ENCODE measurements at places on chromosomes 16 and 17.

DNA sequence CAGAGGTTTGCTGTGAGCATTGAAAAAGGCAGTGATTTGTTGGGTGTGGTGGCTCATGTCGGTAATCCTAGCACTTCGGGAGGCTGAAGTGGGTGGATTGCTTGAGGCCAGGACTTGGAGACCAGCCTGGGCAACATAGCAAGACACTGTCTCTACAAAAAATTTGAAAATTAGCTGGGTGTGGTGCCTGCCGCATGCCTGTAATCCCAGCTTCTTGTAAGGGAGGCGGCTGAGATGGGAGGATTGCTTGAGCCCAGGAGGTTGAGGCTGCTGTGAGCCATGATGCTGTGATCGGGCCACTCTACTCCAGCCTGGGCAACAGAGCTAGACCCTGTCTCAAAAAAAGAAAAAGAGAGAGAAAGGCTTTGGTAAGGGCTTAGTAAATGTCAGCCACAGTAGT, 7.0 kb upstream of the NPIPB2 start:
- no peak for DNase-seq

DNA sequence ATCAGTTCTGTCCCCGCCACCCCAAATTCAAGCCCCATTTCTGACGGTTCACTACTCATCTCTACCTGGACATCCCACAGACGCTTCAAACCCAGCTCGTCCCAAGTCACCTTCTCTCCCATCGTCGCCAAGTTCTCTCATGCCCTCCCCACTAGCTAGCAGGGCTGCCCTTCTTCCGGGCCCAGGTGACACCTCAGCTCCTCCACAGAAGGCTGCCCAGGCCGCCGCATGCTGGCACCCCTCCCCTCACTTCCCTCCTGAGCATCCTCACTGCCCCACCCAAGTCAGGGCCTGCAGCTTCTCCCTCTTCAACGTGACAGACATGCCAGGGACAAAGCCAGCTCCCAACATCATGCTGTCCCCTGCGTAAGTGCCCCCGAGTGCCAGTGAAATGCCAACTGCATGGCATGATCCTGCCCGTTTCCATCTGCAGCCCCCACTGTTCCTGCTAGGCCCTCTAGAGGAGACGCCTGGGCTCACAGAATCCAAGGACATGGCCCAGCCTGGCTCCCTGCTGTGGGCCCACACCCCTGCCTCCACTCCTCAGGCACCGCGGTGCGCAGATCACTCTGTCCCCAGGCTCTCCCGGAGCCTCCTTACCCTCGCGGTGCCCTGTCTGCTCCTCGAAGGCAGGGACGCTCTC, 5.9 kb downstream of the CYB561 start:
- no peak for DNase-seq

DNA sequence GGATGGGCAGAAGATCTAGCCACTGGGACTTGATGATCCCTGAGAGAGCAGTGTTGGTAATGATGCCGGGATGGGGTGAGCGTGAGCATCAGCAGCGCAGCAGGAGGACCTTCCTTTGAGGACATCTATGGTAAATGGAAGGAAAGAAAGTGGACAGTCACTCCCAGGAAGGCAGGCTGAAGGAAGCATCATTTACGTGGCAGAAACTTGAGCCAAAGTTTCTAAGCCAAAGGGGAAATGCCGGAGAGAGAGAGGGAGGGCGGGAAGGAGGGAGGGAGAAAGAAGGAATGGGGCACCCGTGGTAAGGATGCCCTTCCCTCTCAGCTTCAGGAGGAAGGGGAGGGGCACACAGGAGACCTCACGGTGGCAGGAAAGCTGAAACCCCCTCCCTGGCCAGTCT, 86.3 kb upstream of the CACNG5 start:
- no peak for DNase-seq

- DNase-seq = no peak
Observed at GRCh38 chr16:61807551-61807950, 228.7 kb downstream of the CDH8 start.

- DNase-seq = no peak
Observed at GRCh38 chr17:29625037-29625750, 2.5 kb upstream of the CORO6 start.

GRCh38 chr16:86575754-86576557, 2.4 kb upstream of the FOXL1 start:
- peak; percentile 83 for DNase-seq

DNA sequence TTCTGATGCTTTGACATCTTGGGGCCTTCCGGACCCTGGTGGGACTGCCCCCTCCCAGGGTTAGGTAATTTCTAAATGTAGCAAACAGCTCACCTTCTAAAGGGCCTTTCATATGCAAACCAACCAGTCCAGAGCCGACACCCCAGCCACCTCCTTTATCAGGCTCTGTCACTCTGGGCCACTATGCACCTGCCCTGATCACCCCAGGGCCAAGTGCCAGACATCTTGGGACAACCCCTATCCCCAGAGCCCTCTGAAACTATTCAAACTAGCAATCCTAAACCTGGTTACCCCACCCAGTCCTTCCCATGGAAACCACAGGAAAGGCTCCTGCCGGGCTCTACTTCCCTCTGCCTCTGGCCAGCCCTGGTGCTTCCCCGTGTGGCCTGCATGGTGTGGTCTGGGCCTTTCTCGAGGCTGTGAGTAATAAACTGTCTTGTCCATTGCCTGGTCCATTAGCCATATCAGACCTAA, 91.2 kb upstream of the TNRC6C start:
- no peak for DNase-seq

GRCh38 chr17:5513628-5514027, 27.3 kb downstream of the MIS12 start:
- DNase-seq = no peak

DNA sequence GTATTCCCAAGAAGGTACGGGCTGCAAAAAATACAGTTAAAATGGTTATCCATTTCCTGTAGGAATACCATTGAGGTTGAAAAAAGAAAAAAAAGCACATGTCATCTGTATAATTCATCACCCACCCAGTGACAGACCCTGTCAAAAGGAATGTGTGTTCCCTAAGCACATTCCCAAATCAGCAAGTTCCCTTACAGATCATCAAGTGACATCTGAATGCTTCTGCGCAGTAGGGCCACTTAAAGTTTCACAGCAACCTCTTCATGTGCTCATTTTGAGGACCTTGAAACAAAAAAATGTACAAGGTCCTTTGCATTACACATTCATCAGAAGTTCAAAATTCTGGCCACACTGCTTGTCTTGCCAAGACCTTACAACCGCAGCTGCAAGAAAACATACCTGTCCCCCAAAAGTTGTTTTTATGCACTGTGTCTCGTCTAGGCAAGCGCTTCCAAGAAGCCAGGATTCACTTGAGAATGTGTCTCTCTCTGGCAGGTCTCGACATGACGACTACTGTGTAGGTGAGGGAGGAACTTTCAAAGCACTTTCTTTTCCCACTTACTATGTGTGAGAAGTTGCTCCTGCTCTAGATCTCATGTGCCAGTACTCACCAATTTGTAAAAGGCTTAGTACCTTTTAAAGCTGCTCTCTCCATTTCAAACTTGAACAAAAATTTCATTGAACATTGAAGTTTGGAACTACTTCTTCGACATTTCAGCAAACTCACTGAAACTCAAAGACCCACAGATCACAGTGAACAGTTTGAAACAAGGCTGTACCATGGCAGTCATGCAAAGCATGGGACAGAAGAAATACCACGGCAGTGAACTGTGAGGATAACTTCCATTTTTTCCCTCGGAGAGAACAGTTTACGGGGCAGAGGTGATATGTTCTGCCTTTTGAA, 4.3 kb upstream of the POLG2 start:
- DNase-seq = no peak

DNA sequence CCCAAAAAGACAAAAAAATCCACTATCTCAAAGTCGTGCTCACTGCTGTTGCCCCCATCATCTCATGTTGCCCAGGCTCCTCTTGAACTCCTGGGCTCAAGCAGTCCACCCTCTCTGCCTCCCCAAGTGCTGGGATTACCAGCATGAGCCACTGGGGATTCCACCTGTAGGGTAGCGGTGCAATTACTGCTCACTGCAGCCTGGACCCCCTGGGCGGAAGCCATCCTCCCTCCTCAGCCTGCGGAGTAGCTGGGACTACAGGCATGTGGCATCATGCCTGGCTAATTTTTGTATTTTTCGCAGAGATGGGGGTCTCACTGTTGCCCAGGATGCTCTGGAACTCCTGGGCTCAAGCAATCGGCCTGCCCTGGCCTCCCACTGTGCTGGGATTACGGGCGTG, 37.9 kb upstream of the BHLHA9 start:
- no peak for DNase-seq

DNA sequence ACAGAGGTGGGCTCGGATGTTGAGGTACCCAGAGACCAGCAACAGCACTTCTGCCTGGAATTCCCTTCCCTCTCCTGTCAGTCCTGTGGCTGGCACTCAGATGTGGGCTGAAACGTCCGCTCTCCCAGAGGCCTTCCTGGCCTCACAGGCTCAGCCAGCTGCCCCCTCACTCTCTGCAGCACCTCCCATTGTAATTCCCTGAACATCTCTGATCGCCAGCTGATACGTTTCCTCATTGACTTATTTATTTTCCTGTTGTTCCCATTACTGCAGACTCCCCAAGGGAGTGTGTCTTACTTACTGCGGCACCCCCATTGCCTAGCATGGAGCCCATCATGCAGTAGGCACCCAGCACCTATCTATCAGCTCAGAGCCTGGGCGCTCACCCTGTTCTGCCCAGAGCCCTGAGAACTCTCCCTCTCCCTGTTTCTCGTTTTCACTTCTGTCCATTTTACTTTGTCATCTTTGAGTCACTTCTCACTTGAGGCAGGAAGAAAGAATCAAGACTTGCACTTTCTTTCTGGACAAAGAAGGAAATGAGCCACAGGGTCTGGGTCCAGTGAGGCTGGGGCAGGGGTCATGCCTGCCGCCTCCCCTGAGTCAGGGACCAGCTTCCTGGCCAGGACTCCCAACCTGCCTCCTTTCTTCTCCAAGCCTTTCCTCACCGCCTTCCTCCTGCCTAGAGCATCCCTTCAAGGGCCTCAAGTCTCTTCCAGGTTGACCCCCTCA, 10.2 kb downstream of the CDH5 start:
- DNase-seq = no peak

GRCh38 chr17:59377410-59377809, 46.0 kb downstream of the YPEL2 start:
- no peak for DNase-seq

DNA sequence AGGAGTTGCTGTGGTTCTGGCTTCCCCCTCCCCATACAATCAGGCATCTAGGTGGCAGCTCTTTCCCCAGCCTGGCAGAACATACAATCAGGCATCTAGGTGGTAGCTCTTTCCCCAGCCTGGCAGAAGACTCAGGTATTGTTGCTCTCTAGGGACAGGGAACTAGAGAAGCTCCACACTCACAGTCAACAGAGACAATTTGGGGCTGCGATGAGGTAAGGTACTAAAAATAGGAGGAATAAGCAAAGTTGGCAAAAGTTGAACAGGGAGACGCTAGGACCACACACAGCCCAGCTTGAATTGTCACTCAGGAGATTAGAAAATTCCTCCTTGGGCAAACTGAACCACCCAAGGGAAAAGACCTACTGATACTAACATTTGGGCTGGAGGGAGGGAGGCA, 315.5 kb upstream of the CDH5 start:
- no peak for DNase-seq

DNA sequence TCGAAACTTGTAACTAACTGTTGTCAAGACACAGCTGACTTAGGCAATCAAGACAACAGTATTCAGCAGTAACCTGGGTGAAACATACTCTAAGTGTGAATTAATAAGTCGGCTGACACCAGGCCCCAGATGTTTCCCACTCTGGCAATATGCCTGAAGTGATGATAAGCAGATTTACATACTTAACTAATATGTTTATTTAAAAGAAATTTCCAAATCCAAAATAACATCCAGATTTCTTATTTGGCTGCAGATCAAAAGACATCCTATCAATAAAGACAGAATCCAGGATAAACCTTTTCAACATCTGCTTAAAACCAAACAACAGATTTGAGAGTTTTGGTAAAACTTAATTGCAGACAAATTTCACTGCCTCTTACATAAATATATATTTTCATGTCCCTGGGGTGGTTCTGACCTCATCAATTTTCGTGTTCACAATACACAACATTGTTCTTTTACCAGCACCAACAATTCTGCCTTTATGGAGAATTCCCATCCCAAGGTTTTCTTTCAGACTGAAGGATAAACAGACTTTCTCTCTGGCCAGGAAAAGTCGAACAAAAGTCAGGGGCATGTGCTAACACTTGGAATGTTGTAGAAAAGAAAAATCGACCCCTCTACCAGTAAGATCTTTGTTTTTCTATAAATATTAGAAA, 45.1 kb upstream of the TOX3 start:
- no peak for DNase-seq

GRCh38 chr17:69427486-69428197, 13.1 kb downstream of the MAP2K6 start:
- DNase-seq = no peak

GRCh38 chr16:78324649-78325285, 225.3 kb downstream of the WWOX start:
- no peak for DNase-seq

- DNase-seq = peak; percentile 2
Observed at GRCh38 chr17:565521-565920, 149.1 kb downstream of the VPS53 start.

GRCh38 chr17:77493238-77493820, 352.6 kb downstream of the SEC14L1 start:
- DNase-seq = no peak

GRCh38 chr16:575354-576196, 5.8 kb downstream of the PIGQ start:
- DNase-seq = no peak

DNA sequence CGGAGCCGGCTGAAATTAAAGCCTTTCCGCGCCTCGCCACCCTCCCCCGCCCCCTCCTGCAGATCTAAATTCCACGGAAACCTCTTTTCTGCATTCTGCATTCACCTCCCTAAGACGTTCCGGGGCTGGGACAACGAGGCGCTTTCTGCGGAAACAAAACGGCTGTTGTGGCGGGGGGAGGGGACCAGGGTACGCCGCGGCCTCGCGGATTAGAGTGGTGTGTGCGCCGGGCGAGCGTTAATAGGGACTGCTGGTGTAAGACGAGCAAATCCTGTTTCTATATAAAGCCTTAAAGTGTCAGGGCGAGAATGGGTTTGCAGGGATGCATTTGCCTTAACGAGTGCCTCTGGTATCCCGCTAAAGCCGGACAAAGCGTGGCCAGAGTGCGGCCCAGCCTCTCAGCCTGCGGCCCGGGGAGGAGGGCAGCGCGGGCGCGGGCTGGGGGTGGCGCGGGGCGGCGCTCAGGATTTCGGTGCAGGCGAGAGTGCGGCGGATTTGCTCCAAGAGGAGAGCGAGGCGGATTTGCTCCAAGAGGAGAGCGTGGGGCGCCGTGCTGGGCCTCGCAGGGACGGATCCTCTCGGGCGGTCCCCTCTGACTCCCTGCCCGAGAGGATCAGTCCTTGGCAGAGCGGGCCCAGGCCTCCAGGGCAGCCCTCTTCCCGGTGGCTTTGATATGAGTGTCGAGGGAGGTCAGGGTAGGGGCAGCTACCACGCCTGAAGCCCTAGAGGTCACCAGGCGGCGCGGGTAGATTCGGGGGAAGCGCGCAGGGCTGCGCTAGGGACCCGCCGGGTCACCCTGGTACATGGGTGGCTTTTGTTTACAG, 5.1 kb downstream of the BAHCC1 start:
- DNase-seq = peak; percentile 61

- no peak for DNase-seq
Observed at GRCh38 chr16:67084345-67085028, 25.3 kb upstream of the PHAF1 start.

All from neural crest cell (in vitro differentiated cells).